Activated gamma-delta T cell treated with Interleukin-2 at 50 U/mL for 16 hours (primary cell): ENCODE measurements at places on chromosomes 16 and 17.

- DNase-seq: no peak
These were observed 492 bp downstream of the SLC25A39 start for GRCh38 chr17:44324092-44324570.

- no peak for DNase-seq
These were observed 140.4 kb downstream of the RGS9 start for GRCh38 chr17:65277576-65277975.

- DNase-seq: no peak
These were observed 1.1 kb downstream of the SYT17 start for GRCh38 chr16:19169082-19169639.

- no peak for DNase-seq
These were observed 1109.7 kb downstream of the CDH11 start for GRCh38 chr16:64012166-64012565.

- no peak for DNase-seq
These were observed 47.1 kb downstream of the CYTH1 start for GRCh38 chr17:78734793-78735641.

- no peak for DNase-seq
These were observed 11.3 kb upstream of the RASD1 start for GRCh38 chr17:17507465-17508011.

GRCh38 chr17:50614471-50615051 is 20.1 kb upstream of the ABCC3 start:
- DNase-seq: no peak

DNA sequence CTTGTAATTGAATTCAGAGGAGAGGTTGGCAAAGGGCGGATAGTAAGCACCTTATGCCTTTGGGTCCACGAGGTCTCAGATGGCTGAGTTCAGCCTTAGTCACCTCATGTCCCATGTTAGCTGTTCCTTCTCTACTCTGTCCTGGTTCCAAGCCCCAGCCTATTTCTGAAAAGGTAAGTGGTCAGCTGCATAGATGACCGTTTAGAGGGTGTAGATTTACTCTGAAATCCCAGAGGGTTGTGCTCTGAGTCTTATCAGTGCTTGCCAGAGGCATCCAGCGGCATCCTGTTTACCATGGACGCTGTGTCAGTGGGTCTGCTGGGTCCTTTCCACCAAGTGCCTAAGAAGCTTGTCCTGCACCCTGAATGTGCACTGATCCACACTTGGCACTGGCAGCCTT is 1.9 kb downstream of the ZNF778 start:
- no peak for DNase-seq

GRCh38 chr17:5869041-5869745 is 201.0 kb upstream of the WSCD1 start:
- DNase-seq: no peak

- no peak for DNase-seq
These were observed 6.0 kb upstream of the BHLHA9 start for GRCh38 chr17:1264196-1264595.

- no peak for DNase-seq
These were observed 38.3 kb upstream of the HAPSTR1 start for GRCh38 chr16:9053006-9053601.

DNA sequence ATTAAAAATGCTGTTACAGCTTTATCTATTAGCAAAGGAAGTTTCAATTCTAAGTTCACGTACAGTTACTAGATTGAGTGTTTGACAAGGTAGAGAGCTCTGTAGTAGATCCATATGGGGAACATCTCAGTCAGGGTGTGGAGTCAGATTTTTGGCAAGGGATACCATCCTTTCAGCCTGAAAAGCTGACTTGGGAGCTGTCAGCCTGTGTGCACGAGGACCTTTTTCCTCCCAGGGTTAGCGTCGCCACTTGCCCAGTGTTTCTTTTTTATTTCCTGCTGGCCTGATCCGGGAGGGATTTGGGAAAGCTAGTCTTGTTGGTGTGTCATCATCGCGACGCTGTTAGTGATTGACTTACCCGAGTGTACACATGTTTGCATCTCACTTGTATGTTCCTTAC is 29.5 kb downstream of the WWOX start:
- no peak for DNase-seq

- no peak for DNase-seq
These were observed 9.4 kb upstream of the HEATR6 start for GRCh38 chr17:60087882-60088669.

DNA sequence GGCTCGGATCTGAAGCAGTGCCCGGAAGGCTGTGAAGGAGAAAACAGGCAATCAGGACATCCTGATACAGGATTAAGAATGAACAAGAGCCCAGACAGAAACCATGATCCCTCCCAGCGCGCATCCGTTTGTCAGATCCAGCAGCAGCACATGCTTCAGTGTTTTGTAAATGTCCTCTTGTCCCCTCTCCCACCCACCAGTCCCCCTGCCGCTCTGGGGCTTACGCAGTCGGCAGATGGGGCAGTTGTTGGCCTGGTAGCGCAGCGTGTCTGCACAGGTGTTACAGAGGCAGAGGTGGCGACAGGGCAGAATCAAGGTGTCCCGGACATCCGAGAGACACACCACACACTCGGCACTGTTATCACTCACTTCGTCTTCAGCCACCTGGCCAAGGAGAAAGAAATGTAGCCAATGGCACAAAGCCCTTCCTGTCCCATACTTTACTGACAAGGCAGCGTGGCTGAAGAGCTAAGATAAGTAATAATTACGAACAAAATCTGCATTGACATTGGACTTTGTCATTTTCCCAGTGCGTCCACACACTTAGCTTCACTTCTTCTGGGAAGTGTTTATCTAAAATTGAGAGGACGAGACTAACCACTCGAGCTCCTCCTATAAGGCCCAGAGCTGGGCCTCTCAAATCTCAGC is 20.7 kb upstream of the FOXJ1 start:
- no peak for DNase-seq

DNA sequence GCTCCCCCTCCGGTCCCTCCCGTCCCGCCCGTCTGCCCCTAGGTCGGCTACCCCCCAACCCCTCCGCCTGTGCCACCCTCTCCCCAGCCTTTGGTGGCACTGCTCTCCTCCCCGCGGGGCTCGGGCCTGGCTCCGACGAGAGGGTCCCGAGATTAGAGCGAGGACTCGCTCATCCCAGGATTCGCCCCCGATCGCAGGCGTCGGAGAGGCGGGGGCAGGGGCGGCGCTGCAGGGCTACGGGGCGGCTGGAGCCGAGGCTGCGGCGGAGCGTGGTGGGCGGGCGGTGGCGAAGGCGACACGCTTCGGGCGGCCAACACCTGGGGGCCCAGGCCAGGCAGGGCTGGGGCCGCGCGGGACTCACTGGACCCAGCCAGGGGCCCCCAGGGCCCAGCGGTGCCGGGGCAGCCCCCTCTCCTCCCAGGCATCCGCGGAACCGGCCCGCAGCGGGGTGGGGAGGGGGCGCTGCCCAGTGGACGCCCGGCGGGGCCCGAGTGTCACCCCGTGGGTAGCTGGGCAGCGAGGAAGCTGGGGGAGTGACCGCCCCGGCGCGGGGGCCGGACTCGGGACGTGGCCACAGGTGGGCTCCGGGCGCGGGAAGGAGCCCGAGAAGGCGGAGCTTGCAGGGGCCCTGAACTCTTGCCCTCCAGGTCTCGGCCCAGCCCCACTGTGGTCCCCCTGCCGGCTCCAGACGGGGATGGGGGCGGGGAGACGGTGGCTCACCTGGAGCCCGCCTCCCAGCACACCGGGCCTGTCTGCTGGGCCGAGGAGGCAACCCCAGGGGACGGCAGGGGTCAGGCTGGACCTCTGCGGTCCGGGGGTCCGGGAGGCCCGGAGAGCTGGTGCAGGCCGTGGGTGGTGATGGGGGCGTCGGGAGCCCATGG is 1.5 kb downstream of the MGAT5B start:
- DNase-seq: no peak

GRCh38 chr17:18314059-18314730 is 599 bp downstream of the TOP3A start:
- DNase-seq: no peak

GRCh38 chr17:40598619-40599467 is 33.6 kb upstream of the CCR7 start:
- peak; percentile 41 for DNase-seq

- peak; percentile 8 for DNase-seq
These were observed 76.0 kb downstream of the ABCC1 start for GRCh38 chr16:16025214-16025968.

DNA sequence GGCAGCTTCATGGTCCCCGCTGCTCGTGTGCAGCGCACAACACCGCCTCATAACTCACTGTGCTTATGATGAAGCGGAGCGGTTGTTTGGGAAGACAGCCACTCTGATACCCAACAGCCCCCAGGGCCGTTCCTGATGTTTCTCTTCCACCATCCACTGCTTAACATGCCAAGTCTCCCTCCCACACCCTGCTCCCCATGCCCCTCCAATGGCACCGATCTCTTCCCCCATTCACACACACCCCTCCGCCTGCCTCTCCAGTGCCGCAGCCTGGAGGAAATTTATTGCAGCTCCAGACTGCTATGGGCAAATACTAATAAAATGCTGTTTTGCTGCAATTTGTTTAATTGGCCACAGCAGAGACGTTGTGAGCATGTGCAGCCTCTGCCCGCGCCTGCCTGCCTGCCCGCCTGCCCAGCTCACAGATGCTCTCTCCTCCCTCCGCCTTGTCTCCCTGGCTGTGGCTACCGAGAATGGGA is 80.3 kb upstream of the LHX1 start:
- DNase-seq: no peak

DNA sequence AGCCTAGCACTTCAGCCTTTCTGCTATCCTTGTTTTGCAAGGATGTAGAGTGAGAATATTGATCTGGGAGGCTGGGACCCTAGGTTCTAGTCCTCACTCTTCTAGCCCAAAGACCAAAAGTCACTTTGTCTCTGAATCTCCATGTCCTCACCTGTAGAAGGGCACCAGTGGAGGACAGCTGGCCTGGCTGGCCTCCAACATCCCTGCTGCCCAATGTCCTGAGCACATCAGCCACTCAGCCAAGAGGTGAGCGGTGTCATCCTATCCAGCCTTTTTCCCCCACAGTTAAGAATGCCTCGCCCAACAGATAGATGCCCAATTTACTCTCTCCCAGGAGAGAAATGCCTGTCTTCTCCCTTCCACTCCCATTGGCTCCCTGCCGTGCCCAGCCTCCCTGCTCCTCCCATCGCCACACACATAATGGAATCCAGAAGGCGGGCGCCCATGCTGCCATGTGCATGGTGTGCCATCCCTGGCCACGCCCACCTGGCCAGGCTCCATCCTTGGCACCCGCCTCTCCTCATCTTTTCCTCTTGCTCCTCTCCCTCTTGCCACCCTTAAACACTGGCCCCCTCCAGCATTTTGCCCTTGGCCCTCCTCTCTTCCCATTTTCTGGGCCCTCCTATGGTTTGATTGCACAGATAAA is 157.3 kb upstream of the SDK2 start:
- DNase-seq: no peak

DNA sequence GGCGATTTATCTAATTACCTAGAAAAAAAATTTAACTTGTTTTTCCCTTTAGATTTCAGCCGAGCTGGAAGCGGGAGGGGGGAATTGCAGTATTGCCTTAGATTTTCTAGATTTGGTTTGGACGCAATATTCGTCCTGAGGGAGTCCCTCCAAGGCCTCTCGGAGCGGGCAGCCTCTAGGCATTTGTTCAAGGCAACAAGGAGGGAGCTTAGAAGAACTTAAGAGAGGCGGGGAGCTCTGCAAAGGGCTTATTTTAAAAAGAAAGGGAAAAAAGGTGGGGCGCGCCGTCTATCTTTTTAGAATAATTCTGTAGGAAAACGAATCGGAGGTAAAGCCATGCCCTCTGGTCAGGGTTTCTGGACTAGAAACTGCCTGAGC is 407 bp upstream of the TMEM94 start:
- no peak for DNase-seq

DNA sequence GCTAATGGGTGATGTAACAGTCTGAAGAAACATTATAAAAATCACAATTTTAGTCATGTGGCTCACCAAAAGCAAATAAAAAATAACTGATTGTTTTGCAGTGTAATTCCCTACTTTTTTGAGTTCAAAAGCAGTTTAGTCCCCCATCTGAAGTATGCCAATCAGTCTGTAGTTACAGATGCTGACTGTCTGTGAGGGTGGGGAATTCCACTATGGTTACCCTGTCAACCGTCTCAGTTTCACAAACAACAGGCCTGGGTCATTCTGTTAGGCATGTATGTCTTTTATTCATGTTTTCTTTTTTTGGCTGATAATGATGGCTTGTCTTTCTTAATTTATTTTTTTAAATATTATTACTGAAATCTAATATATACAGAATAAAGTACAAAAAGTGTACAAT is 69.3 kb downstream of the STXBP4 start:
- no peak for DNase-seq

DNA sequence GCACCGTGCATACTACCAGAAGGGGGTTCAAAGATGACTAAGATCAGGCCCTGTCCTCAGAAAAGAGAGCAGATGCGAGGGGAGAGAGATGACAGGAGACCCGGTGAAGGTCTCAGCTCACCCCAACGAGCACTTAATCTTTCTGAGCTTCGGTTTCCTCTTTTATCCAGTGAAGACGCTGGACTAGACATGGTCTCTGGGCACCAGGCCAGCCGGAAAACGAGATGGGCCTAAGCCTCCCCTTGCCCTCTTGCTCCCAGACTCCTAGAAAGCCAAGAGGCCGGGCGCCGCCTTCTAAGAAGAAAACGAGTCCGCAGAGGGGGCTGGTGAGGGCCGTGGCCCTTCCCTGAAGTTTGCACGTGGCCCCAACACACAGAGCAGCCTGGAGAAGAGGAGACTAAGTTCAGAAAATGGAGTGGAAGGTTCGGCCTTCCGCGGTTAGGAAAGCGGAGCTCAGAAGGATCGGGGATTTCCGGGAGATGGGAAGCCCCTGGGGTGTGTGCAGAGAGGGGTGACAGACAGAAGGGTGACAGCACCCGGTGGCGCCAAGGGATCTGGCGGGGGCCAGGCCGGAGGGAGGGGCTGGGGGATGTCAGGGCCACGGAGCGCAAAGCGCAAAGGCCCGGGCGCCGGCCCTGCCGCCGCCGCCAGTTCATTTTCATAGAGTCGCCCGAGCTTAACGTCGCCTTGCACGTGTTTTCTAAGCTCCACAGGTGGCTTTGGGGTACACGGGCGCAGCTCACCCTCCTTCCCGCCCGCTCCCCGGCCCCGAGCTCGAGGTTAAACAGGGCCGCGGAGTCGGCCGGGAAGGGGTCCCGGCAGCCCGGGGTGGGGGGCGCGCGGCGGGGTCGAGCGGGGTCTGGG is 42.1 kb upstream of the BHLHA9 start:
- peak; percentile 21 for DNase-seq

GRCh38 chr16:66740010-66740409 is 11.4 kb downstream of the DYNC1LI2 start:
- no peak for DNase-seq

DNA sequence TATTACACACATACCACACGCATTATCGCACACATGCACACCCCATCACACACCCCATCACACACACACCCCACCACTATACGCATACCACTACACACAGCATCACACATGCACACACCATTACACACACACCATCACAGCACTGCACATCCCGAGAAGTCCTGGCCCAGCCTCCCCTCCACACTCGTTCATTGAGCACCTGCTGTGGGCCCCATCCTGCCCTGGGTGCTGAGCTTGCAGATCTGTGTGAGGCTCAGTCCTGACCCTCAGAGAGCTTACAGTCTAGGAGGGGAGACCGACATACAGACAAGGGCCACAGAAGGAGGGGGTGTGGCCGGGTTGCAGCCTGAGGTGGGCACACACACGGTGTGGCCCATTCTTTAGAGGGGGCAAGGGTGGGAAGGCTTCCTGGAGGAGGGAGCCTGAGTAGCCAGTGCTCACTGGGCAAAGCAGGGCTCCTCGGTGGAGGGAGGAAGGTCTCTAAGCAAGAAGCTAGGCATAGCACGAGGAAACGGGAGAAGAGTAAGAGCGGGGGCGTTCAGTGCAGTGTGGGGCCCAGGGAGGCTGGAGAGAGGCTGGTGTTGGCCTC is 206.6 kb downstream of the NTN1 start:
- DNase-seq: no peak

- DNase-seq: no peak
These were observed 24.2 kb downstream of the SSH2 start for GRCh38 chr17:29905879-29906167.

- no peak for DNase-seq
These were observed 60.2 kb upstream of the PHOSPHO1 start for GRCh38 chr17:49290690-49291359.
